ENCODE measurements at places on chromosomes 4 and X.

GRCh38 chr4:168637872-168638756, 141.3 kb downstream of the PALLD start:
- DNase-seq, result no peak

GRCh38 chr4:73540826-73541225, 59.3 kb downstream of the AFM start:
- DNase-seq, result no peak

GRCh38 chr4:24798036-24798610, 2.8 kb downstream of the SOD3 start:
- DNase-seq, result no peak

GRCh38 chr4:184588893-184589292, 60.4 kb downstream of the CASP3 start:
- no peak for DNase-seq

DNA sequence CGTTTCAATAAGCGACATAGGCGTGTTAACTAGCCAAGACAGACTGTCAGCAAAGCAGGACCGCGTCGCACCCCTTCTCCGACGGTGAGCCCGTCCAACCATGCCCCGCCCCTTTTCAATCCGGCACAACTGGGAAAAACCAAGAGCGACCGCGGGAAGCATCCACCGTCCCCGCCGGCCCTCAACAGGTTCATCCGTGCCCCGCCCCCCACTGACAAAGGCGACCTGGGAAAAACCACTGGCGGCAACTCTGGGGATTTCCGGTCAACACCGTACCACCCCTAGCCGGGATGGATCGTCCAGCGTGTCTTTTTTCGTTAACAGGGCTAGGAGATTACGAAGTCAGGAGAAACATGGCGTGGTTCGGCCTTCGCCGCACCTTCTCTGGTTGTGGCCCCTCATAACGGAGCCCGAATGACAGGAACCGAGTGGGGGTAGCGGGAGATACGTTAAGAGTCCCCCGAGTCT, 377 bp downstream of the TIMM17B start:
- peak; percentile 89 for DNase-seq

DNA sequence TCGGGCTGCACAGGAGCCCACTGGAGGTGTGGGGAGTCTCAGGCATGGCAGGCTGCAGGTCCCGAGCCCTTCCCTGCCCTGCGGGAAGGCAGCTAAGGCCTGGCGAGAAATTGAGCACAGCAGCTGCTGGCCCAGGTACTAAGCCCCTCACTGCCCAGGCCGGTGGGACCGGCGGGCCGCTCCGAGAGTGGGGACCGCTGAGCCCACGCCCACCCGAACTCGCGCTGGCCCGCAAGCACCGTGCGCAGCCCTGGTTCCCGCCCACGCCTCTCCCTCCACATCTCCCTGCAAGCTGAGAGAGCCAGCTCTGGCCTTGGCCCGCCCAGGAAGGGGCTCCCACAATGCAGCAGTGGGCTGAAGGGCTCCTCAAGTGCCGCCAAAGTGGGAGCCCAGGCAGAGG, 82.0 kb upstream of the NEIL3 start:
- DNase-seq, result no peak

GRCh38 chr4:26647523-26648224, 63.8 kb downstream of the TBC1D19 start:
- DNase-seq, result no peak
